ENCODE measurements at places on chromosomes 6 and 20.
A peak's percentile ranks its signal among the peaks of the same experiment; 100 is the strongest.

- peak; percentile 62 for DNase-seq
Measured at GRCh38 chr6:31497531-31498476, at the start of gene MICB. Gene MICB, plus strand, starts transcription at chr6:31498145. Its CDS starts 49 bp downstream, at chr6:31498194.

GRCh38 chr6:130858498-130859160, 31.4 kb downstream of the SMLR1 start:
- DNase-seq, result no peak

DNA sequence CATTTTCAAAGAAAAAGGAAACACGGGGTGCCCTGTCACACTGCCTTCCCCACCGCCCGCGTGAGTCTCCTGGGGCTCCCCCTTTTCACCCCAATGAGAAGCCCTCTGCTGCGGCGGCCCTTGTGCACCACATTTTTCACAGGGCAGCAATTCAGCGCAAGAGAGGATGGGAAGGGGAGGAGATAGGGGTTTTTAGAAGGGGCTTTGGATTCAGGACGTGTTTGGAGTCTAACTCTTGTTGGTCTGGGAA, 726 bp upstream of the ARFGEF3 start:
- no peak for DNase-seq

GRCh38 chr6:9921366-9921765, 493.5 kb downstream of the TFAP2A start:
- DNase-seq, result no peak

- no peak for DNase-seq
Measured at GRCh38 chr6:51396583-51396982, 577.9 kb downstream of the TFAP2B start.

- DNase-seq, result no peak
Measured at GRCh38 chr6:158819977-158820622, 932 bp upstream of the EZR start.

DNA sequence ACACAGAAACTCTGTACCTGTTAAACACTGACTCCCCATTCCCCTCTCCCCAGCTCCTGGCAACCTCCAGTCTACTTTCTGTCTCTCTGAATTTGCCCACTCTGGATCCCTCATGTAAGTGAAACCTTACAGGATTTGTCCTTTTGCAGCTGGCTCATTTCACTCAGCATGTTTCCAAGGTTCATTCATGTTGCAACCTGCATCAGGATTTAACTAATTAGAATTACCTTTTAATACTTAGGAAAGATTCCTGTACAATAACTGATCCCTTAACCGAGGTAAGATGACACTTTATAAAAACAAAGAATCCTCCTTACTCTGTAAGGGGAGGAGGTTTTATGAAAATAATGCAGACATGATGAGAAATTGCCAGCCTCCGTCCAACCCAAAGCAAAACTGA, 113.1 kb upstream of the MTHFD1L start:
- DNase-seq, result no peak

- DNase-seq, result no peak
Measured at GRCh38 chr6:136685540-136686108, 106.7 kb downstream of the MAP3K5 start.

GRCh38 chr6:150891888-150892485, 26.5 kb downstream of the MTHFD1L start:
- DNase-seq, result peak; percentile 18

DNA sequence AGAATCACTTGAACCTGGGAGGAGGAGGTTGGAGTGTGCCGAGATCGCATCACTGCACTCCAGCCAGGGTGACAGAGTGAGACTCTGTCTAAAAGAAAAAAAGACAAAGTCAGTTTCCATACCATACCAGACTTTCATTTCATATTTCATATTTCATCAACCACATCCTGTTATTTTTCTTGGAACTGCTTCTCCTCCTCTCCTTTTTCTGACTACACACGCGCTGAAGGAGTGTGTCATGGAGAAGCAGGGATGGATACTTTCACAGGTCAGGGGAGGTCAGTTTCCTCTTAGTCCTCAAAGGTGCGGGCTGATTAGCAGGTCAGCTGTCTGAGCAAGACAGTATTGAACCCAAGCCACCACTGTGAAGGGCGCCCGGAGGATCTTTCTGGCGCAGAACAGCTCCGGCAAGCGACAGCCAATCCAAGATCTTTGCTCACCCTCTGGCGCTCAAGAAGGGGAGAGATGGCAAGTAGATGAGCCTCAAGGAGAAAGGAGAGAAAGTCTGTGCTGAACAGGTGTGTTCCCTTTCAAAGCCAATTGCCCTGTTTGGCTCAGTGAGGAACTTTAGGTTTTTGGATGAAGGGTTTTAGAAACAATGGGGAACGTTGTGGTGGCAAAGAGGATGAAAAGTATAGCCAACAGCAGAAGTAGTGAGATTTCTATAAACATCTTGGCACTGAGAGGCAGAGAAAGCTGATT, 18.9 kb upstream of the SYNJ2 start:
- DNase-seq, result no peak

GRCh38 chr6:53290537-53291510, 57.9 kb downstream of the ELOVL5 start:
- no peak for DNase-seq

DNA sequence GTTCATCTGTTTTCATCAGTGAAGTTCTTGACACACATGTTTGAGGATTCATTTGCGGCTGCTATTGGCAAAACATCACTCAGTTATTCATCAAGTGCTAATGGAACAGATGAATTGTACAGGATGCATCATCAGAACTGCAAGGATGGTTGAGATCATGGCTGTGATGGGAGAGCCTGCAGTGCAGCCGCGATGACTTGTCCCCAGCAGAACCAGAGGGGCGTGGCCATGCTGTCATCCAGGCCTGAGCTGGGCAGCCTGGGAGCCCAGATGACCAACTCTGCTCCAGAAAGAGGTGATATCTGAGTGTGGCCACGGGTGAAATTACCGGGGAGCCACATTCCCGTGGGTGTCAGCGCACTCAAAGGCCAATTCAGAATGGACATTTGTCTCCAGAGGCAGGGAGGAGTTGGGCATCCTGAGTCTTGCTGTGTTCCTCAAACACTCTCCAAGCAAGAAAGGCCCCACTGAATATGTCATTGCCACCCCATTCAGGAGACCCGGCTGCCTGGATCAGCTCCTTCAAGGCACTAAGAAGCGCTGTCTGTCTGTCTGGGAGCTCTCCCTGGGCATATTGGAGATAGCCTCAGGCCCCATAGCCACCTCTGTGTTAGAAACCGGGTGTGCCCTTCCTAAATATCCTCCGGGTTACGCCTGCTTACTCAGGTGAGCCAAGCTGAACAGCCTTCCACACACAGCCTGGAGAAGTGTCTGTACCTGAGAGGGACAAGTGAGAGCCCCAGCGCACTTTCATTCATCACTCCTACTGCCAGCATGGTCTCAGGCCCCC, 66.7 kb downstream of the SYNDIG1 start:
- DNase-seq, result no peak

- DNase-seq, result no peak
Measured at GRCh38 chr6:119334535-119335264, 14.9 kb downstream of the MAN1A1 start.

GRCh38 chr6:159017757-159018559, 18.0 kb upstream of the RSPH3 start:
- DNase-seq, result no peak

DNA sequence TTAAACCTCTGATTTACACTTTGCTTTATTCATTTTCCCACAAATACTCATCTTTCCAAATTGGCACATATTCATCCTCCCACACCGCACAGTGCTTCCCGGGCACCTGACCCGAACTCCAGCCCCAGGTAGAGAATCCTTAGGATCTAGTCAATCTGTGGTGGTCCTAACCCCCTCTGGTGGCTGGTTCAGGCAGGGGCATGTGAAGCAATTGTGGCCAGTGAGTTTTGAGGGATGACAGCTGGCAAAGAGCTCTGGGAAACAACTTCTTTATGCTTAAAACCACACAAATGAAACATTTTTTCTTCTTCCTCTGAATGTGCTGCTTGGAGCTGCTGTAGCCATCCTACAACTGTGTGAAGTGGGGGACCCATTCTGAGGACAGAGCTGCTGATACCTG, 54.7 kb downstream of the ELOVL5 start:
- no peak for DNase-seq

GRCh38 chr6:163370464-163371117, 43.9 kb upstream of the QKI start:
- no peak for DNase-seq

GRCh38 chr6:22023937-22024336, 272.9 kb downstream of the PRL start:
- no peak for DNase-seq

GRCh38 chr6:125637207-125637606, 112.2 kb upstream of the HEY2 start:
- DNase-seq, result no peak

DNA sequence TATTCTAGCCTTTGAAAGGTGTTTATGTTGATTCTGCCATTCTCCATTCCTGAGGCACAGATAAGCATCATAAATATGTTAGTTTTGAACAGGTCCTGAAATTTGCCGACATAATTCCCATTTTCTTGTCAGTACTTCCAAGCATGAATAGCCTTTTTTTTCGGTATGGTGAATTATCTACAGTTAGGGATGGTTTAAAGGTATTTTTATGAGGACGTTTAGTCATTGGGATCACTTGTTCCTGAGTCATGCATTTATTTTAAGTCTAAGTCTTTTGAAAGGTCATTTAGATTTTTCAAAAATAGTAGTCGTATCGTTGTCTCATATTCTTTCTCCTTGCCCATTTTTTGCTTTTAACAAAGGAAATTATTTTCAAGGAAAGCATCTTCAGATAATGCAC, 98.7 kb downstream of the PHACTR3 start:
- DNase-seq, result no peak

DNA sequence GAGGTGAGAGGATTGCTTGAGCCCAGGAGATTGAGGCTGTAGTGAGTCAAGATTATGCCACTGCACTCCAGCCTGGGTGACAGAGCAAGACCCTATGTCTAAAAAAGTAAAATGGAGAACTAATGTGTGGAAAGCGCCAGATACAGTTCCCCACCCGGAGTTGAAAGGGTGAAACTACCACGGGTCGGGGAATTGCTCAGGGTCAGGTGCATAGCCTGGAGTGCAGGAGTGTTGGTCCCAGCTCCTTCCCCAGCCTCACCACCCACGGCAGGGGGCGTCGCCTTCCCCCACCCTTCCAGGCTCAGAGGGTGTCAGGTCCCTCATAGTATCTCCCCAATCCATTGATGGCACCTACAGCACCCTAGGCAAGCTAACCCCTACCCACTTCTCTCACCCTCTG, 26.1 kb downstream of the C20orf203 start:
- DNase-seq, result no peak

DNA sequence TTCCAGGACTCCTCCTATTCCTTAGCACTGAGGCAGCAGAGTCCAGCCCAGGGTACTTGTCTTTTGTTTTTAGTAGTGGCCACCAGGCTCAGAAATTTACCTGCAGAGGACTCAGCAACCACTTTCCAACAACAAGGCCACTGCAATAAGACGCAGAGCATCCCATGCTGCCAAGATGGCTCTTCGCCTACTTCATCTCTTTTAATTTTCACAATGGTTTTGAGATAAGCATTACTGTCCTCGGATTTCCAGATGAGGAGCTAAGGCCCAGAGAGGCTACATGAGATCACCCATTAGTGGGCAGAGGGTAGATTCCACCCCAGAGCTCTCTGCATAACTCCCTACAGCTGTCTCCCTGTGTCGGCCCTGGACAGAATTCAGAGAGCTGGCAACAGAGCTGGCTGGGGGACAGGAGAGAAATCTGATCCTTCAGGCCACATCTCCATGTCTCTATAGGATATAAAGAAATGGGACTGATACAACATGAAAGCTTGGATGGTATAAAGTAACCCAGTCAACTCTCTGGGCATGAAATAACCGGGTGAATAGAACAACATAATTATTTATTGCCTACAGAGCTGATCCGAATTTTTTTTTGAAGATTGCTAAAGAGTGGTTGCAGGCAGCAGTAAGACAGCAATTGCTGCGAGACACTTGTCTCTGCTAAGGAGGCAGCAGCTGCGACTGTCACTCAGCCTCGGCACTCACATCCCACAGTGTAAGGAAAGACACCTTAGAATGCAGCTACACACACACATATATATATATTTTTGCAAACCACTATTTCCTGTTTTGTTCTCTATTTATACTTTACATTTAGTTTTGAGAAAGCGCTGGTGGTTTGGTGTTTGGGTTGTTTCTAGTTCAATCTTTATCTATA, 37.2 kb downstream of the SCML4 start:
- DNase-seq, result no peak

DNA sequence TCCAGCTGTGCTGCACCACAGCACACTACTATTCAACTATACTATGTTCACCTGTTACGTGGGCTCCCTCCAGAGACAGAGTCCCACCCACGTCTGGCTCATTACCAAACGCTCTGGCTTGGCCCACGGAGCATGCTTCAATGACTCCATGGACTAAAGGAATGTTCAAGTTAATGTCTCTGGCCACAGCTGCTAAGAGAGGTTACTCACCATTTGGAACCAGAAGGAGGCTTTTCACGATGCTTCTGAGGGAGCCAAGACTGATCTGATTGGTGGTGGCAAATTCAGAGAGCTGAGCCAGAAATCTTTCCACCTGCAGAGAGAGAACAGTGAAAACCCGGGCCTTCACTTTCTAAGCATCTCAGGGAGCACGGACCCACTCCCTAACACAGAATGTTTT, 15.6 kb downstream of the COMMD7 start:
- no peak for DNase-seq

GRCh38 chr20:56941101-56941686, 312.1 kb downstream of the TFAP2C start:
- no peak for DNase-seq

DNA sequence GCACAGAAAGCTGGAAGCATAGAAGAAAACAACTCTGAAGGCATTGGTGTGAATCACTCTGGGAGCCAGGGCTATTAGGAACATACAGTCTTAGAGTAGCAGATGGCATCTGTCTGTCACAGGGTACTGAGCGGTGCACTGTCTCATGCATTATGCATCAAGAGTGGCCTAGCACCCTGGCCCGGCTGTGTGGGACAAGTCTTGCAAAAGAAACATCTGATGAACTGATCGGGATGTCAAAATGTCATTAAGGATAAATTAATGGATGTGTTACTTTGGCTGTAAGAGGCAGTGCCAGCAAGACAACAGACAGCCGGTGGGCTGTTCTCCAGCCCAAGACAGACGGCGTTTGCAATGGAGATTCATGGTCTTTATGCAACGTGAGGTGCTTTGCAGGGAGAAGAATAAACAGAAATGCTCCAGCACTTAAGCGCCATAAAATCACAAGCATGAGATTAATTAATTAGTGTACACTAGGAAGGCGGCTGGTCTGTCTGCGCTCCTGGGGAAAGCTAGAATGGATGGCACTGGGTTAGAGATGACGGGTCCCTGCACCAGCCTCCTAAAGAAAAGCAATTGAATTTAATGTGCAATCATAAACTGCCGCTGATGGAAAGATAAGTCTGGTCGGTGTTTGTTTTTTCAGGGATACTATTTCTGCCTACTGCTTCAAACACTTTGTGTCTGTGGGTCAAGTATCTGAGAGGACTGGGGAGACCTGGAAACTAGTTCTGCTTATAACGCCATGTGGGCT, 600.6 kb upstream of the CHD6 start:
- DNase-seq, result no peak

DNA sequence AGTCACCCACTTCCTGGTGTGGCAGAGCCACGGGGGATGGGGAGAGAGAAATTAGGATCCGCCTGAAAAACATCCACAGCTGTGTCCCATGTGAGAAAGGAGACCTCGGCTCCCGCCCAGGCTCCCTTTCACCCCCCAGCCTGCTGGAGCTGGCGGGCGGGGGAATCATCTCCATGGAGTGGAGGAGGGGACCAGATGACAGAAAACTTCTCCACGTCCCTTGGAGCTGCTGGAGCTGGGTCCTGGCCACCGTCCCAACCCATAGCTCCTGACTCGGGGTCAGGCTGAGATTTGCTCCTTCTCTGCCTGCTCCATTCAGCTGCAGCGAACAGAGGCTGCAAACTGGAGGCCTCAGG, 113.8 kb downstream of the CEBPB start:
- no peak for DNase-seq
